Activated T-cell treated with anti-CD3 and anti-CD28 coated beads, Interleukin-2, amount 50 U/mL, for 24 hours (primary cell): ENCODE measurements at places on chromosomes 4 and X.

DNA sequence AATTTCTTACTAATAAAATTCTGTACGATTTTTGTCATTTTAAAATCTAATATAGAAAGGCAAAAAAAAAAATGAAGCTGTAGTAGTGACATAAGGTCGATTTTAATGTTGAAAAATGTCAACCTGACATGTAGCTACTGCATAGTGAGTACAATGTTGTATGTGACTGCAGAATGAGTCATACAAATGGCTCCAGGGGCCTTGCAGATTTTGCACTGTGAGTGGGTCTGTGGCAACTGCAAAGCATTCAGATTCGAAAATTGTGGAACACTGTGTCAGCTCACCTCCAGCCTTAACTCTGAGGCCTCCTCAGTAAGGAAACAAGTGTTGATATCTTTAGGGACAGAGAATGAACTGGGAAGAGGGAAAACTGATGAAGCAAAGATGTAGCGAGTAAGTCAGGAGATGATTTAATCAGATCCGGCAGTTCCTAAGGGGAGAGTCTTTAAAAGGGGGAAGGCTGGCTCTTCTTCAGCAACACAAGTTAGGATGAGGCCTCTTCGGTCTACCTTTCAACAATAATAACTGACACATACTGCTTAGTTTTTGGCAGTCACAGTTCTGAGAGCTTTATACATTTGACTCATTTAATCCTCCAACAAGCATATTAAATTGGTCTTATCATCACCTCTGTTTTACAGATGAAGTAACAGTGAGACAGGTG is 24.9 kb downstream of the TKTL2 start:
- no peak for DNase-seq

DNA sequence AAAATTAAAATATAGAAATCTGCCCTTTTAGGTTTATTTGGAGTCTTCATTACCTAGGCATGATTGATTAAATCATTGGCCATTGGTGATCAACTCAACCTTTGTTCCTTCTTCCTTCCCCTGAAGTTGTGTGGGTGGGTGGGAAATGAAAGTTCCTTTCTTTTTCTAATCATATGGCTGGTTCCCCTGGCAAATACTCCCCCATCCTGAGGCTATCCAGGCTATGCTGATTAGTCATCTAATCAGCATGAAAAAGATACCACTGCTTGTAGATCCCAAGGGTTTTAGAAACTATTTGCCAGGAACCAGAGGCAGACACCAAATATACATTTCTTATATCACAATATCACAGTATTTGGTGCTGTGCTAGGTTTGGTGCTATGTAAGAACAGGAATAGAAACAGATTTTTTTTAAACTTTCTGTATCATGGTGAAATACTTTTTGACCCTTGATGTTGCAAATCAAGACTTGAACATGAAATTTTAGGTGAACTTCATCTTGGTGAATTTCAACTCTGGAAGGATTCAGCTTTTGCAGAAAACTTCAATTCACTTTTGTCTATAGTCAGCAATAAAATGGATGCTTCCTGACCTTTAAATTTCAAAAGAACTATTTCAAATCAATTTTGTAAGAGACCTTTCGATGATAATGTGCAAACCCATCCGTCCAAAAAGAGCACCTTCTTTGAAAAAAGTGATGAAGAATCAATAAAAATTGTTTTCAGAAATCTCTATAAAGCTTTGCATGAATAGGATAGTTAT is 71.1 kb downstream of the CCSER1 start:
- DNase-seq = no peak

- no peak for DNase-seq
These were observed 158.5 kb downstream of the SH3KBP1 start for GRCh38 chrX:19728915-19729314.

GRCh38 chr4:112147697-112148096 is 2.4 kb downstream of the FAM241A start:
- DNase-seq = no peak

GRCh38 chrX:132565273-132565672 is 76.4 kb upstream of the MBNL3 start:
- DNase-seq = no peak

- DNase-seq = no peak
These were observed 291.0 kb downstream of the LDB2 start for GRCh38 chr4:16607241-16608066.

GRCh38 chr4:174209341-174209740 is 74.1 kb downstream of the FBXO8 start:
- DNase-seq = no peak

GRCh38 chr4:95318483-95318882 is 230.3 kb downstream of the UNC5C start:
- no peak for DNase-seq

DNA sequence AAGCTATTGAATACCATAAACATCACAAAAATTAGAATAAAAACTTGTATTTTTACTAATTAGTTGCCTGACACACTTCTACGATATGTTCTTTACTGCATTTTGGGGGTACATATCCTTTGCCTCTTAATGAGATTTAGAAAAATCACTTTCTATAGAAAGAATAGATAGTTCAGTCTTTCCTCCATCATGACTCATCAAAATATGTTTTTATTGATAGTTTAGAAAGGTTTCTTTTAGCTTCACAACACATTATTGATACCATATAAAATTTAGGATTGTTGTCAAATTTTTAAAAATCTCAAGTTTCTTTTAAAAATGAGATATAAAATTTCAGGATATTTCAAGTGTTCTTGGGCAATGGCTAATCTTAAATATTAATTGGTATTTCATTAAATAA is 74.5 kb upstream of the NOCT start:
- no peak for DNase-seq

- DNase-seq = no peak
These were observed 557 bp upstream of the USP38 start for GRCh38 chr4:143184217-143184502.

DNA sequence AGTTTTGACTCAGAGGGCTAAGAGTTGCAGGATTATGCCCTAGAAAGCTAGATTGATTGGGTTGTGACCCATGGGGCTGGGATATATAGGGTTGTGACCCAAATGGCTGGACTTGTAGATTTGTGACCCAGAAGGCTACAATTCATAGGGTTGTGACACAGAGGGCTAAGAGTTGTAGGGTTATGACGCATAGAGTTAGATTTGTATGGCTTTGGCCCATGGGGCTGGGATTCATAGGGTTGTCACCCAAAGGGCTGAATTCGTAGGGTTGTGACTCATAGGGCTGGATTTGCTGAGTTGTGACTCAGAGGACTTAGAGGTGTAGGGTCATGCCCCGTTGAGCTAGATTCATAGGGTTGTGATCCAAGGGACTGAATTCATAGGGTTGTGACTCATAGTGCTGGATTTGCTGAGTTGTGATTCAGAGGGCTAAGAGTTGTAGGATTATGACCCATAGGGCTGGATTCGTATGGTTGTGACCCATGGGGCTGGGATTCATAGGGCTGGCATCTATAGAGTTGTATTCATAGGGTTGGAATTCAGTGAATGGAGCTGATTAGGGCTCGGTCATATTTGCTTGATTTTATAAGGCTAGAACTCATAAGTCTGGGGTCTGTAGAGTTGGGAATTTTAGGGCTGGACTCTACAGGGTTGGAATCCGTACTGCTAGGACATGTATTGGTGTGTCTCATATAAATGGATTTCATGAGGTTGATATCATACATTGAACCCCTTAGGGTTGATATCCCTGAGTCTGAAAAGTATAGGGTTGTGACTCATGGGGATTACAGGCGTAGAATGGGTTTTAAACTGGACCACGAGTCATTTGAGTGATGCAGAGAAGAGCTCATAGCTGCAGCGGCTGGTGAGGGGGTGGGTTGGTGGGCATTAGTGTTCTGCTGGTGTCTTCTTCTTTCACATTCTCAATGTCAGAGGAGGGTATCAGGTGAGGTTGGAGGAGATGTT is 125.7 kb downstream of the CRLF2 start:
- DNase-seq = no peak
